ENCODE measurements at places on chromosomes 3 and 15.
A peak's percentile ranks its signal among the peaks of the same experiment; 100 is the strongest.

DNA sequence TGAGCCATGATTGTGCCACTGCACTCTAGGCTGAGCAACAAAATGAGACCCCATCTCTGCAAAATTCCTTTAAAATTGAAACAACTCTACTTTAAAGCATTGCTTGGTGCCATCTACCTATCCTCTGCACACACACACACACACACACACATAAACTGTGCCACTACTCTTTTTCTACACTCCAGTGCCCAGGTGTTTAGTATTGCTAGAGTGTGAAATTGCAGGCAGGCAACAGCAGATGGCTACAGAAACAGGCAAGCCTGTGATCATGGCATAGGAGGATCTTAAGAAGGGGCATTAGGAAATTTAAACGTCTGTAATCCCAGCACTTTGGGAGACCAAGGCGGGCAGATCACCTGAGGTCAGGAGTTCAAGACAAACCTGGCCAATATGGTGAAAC, 39.0 kb downstream of the SIDT1 start:
- no peak for DNase-seq

- no peak for DNase-seq
Measured at GRCh38 chr15:89472785-89473256, 23.6 kb downstream of the RHCG start.

- no peak for DNase-seq
Measured at GRCh38 chr15:57592836-57593420, 1.2 kb downstream of the MYZAP start.

DNA sequence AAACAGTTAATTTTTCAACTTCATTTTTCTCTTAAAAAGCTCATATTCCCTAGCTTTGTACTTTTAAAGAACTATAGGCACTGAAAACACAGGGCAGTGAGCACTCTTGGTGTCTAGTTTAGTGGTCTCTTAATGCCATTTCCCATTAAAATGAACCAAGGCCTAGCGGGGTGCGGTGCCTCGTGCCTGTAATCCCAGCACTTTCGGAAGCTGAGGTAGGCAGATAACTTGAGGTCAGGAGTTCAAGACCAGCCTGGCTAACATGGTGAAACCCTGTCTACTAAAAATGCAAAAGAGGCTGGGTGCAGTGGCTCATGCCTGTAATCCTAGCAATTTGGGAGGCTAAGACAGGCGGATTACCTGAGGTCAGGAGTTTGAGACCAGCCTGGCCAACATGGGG, 45.5 kb downstream of the LDHAL6B start:
- DNase-seq = no peak

DNA sequence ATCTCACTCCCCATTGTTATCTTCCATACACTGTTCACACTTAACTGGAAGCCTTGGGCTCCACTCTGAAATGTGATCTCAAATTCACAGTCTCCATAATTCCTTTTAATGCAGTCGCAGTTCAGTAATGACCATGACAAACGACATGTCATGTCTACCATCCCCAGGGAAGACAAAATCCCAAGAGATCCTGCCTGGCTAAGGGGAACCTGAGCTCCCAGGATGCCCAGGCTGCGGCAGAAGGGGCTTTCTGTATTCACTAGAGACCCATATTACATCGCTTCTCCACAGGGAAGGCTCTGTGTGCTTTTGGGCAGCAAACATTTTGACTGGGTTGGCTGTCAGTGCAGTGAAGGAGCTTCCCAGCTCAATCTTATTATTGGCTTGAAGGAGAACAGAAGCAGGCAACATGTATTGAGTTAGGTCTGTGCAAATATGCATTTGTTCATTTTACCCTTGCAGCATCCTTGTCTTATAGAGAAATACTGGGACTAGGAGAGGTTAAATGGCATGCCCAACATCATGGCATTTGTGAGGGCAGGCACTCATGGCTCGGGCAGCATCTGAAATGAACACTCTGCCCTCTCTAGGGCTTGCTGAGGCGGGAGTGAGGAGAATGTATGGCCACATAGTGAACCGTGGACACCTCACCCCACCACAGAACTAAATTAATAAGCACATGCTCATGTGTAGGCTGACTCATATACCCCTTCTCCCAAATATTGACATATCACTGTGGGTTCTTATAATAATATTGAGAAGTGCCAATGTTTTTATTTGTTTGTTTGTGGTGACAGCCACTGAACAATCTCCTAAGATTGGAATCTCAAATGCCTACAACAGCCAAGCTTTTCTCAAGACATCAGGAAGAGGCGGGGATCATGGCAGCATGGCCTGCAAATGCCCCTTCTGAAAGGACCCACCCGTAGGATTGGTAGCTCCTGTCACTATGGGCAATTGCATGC, 141.6 kb upstream of the FOXB1 start:
- DNase-seq = no peak

- DNase-seq = no peak
Measured at GRCh38 chr3:54198556-54198955, 76.2 kb downstream of the CACNA2D3 start.

DNA sequence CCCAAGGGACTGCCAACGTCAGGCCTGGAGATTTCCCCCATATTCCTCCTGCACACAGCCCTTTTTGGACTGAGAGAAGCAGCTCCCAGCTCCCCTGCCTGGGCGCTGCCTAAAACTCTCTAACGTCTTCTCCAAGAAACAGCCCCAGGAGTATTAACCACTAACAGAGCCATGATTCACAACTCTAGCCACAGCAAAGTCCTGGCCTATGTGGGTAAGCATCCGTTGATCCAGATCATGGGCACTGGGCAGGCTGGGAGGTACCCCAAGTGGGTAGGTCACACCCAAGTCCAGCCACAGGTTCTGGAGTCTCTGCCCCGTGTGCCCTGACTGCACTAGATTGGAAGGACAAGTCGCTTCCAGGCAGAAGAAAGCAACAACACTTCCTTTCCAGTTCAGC, 31.9 kb downstream of the NBEAL2 start:
- DNase-seq = no peak

DNA sequence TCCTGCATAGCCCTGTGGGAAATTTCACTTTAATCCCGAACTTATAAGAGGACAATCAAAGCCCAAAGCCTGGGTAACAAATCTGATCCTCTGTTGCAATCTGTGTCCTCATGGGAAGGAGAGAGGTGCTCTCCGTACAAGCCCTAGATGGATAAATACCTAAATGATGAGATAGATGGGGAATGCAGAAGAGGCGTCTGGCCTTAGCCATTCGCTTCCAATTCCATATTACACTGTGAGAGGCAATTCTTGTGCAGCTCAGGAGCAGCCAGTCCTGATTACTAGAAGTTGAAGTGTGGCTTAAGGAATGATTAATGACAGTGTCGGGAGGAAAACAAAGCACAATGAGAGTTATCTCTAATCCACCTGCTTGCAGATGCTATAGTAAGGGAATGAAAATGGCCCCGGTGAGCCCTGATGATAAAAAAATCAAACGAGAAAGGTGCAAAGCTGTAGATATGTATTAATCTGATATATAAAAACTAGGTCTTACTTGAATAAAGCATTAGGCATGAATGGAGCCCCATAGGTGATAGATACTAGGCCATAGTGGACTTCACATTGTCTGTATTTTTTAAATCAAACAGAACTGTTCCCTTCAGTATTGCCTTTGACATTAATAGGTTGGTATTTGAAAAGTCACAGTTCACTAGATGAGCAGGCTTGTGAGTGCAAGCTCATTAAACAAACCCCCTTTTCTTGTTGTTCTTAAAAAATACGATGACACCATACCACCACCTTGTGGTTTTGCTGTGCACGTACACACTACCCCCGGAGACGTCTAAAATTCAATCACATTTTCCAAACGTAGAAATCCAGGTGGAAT, 54.2 kb upstream of the TMCO5A start:
- DNase-seq = no peak

DNA sequence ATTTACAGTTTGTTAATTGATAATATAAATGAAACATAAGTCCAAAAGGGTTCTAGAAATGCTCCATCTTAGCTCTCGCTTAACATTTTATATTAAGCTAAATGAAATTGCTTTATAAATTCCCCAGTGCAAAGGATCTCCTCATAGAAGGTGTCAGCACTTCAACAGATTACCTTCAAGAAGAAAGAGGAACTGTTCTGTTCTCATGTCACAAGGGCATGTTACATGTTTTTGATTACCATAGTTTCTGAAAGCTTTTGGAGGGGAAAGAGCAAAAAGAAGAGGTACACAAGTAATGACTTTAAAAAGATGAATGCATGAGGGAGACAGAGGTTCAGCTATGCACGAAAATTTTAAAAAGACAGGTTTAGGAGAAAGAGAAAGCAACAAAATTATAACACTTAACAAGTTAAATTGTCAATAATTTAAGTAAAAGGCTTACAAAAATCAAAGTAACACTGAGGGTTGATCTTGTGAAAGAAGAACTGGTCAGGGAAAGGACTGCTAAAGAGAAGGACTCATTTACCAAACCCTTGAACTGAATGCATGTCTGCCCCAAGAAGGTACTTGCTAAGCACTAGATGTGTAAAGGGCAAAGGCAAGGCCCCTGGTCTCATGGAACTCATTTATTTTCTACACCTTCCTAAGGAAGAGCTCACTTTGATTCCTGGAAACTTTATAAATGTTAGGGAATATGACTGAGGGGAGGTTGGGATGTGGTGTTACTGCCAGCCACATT, 45.1 kb downstream of the CCDC191 start:
- DNase-seq = no peak

- no peak for DNase-seq
Measured at GRCh38 chr3:98966862-98967546, 65.5 kb upstream of the DCBLD2 start.

DNA sequence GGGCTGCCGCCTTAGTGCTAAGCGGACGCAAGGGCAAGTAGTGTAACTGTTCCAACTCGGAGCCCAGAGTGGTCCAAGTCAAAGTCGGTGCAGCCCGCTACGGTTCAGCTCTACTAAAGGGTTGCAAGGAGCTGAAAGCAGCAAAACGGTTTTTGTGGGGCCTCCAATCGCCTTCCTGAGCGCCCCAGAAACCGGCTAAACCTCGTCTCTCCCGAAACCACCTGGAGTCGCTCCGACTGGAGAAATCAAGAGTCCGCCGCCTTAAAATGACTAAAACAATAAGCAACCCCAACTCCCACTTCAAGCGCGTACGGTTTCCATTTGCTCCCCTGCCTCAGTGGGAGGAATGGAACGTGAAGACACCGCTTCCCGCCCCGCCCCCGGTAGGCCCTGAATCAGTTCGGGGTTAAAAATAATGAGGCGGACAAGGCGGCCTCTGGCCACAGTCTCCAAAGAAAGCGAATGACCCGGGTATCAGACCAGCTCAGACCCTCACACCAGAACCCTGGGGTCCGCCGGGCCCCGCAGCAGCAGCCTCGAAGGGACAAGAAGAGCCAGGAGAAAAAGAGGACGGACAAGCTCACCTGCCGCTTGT, 401 bp downstream of the SEC11A start:
- no peak for DNase-seq

DNA sequence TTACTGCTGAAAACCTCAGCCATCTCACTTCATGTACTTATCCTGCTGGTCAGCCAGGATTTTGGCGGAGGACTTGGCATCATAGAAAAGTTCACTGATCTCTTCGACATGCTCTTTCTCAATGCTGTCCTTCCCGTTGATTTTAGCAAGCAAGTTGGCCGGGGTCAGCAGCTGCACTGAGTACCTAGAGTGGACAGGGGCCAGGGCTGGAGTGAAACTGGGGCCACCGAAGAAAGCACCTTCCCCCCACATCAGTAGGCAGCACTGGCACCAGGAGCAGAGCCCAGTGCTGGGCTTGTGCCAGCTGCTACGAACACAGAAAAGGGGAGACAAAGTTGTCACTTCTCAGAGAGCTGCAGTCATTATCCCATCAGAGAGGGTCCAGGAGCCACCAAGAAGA, 29.0 kb downstream of the SEC61A1 start:
- DNase-seq = no peak

- no peak for DNase-seq
Measured at GRCh38 chr3:150300852-150301517, 107.1 kb upstream of the TSC22D2 start.

DNA sequence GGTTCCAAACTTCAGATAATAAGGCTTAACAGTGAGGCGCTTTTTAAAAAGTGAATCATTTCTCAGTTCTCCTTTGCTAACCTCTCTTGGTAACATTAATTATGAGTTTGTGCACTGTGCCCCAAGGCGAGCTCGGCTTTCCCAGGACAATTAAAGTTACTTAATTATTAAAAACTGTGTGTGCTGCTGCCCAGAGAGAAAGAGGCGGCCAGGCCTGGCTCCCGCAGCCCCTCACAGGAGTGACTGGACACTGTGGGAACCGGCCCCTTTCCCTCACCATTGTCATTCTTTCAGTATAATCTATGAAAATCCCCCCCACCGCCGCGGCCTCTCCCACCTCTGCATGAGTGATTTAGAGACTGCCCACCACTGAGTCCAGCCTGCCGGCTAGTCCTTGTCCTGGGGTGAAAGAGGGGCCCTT, 43.1 kb upstream of the HES1 start:
- no peak for DNase-seq

- no peak for DNase-seq
Measured at GRCh38 chr3:120793601-120794000, 51.1 kb downstream of the GTF2E1 start.

DNA sequence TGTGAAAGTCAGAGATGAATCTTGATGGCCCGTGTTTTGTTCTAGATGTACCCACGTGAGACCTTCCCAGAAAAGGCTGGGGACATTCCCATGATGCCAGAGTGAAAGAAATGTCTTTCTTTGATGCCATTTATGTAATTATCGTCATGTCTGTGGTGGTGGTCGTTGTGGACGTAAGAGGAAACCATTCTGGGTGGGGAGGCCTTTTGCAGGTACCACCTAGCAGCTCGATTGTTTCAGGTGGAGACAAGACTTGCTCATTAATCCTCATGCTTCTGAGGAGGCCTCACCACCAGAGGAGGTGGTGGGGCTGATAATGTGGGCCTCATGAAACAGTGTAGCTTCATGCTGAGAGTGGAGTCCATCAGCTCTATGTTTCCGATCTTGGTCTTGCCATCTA, 58.1 kb upstream of the USP3 start:
- DNase-seq = no peak

GRCh38 chr15:28873585-28874190, 12.1 kb upstream of the APBA2 start:
- DNase-seq = peak; percentile 47

DNA sequence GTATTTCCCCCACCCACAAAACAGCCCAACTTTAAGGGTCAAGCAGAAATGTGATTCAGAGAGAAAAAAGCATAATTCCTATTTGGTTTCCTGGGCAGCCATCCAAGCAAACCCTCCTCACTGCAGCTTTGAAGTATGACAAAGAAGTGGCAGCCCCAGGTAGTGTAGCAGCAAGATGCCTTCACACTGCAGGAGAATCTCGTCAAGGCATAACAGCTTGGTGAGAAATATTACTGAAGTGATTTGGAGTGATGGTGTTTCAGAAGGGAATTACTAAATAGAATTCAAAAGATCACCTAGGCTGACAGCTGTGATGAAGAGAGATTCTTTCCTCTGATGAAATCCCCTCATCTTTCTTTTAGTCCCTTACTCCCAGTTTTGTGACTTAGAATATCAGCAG, 173.9 kb downstream of the PYDC2 start:
- DNase-seq = no peak

DNA sequence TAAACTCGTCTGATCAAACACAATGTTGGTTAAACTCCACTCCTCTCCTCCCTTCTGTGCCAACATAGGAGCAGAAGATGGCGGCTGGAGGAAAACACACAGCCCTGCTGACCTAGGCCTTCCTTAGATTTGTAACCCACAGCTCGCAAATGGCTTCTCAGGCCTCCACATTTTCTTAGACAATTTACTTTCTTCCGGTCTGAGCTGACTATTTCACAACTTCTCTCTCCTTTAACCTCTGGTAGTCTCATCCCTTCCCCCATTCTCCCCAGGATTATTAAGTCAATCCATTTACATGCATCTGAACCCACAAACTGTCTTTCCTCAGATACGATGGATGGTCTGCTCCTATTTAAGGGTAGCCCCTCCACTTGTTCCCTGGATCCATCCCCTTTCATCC, 25.7 kb upstream of the ULK4 start:
- DNase-seq = no peak

Data from chondrocyte (in vitro differentiated cells).